IPS DF 19.7 (cell line): ENCODE measurements at places on chromosomes 6 and 20.
A peak's percentile ranks its signal among the peaks of the same experiment; 100 is the strongest.

GRCh38 chr20:10671919-10672623, 1.7 kb downstream of the JAG1 start:
- no peak for DNase-seq

GRCh38 chr6:30882759-30883684, 1.3 kb upstream of the DDR1 start:
- no peak for DNase-seq

GRCh38 chr6:164252948-164253347, 838.4 kb downstream of the QKI start:
- DNase-seq, result no peak

- DNase-seq, result no peak
Observed at GRCh38 chr6:35752330-35752729, 15.5 kb downstream of the ARMC12 start.

- no peak for DNase-seq
Observed at GRCh38 chr6:136510782-136511181, 39.4 kb downstream of the MAP7 start.

- no peak for DNase-seq
Observed at GRCh38 chr6:156191895-156192294, 585.3 kb upstream of the ARID1B start.

- no peak for DNase-seq
Observed at GRCh38 chr6:24933868-24934401, 1.8 kb downstream of the RIPOR2 start.

DNA sequence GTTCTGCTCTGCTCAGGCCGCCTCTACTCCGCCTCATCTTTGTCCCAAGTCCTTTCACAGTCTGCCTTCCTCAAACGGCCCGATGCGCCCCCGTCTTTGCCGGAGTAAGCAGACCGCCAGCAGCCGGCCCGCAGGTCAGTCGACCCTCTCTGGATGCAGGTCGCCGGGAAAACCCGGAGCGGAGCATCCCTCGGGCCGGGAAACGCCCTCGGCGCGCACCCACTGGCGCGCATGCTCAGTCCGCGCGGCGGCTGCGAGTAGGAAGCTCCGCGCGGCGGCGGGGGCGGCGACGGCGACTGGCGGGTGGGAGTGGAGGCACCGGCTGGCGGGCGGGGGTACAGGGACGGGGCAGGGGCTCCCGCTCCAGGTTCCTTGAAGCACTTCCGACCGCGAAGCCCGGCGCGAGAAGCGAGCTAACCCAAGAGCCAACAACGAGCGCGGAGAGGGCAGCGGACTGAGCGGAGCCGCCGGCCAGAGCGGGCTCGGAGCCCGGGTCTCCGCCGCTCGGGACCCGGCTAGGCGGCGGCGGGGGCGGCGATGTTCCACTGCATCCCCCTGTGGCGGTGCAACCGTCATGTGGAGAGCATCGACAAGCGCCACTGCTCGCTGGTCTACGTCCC, at the start of gene LRRC1:
Gene LRRC1, plus strand, starts transcription at position 286 of the 620 bp plus-strand sequence. Its CDS starts 252 bp downstream, at position 538.
- DNase-seq, result no peak

DNA sequence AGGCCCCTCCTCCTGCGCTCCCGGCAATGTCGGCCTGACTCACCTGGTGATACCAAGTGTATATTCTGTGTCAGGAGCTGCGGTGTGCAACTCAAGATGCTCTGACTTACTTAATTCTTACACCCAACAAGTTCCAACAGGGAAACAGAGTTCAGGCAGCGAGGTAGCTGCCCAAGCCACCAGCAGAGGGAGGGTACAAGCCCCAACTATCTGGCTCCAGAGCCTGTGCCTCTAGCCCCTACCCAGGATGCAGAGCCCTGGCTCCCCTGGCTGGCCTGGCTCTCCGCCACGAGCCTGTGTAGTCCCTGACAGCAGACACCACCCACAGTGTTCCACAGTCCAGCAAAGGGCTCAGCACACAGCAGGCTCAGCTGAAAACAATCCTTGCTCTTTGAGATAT, 34.9 kb downstream of the C20orf203 start:
- no peak for DNase-seq

GRCh38 chr6:88867841-88868731, 95.3 kb downstream of the RNGTT start:
- no peak for DNase-seq

DNA sequence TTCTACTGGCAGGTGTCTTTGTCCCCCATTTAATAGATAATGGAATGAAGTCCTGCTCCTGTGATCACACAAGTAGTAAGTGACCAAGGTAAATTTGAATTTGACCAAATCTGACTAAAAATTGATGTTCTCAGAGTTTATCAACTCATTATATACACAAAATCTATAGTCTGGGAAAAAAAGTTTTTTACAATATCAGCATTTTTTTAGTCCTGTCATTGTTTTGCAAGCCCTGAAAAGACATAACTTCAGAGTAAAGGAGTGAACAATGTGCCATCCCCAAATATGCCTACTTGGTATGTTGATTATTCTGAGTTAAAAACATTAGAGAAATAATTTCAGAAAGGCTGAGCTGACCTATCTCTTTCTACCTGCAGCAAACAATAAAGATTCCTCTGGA, 114.2 kb downstream of the C6orf58 start:
- no peak for DNase-seq

GRCh38 chr20:56760610-56761009, 131.5 kb downstream of the TFAP2C start:
- no peak for DNase-seq

DNA sequence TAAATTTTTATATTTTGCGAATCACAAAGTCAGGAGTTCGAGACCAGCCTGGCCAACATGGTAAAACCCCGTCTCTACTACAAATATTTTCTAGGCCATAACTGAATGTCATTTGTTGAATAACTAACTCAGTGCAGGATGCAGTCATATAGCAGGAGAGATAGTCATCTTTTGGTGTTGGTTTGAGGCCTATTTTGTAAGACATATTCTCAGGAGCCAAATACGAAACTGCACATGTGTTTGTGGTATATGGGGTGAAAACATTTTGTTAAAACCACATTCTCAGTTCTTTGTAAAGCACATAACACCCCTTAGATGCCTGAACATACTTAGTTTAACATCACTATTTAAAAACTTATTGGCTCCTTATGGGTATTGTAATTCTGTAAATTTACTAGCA, 4.7 kb upstream of the ENPP5 start:
- no peak for DNase-seq

DNA sequence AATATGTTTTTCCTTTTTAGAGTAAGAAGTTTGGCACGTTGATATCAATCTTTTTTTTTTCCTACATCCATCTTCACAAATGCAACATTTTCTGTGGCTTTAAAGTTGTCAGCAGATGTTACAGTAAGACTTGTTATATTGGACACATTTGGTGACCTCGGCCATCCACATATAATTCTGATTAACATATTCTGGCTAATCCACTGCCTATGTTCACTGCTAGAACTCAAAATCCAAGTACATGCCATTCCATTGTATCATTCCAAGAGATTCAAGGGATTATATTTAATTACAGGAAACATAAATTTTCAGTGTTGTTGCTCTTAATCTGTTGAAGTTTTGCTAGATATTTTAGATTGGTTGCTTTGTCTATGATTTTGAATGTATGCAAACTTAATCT, 367.6 kb downstream of the TENT5A start:
- no peak for DNase-seq

- no peak for DNase-seq
Observed at GRCh38 chr6:37205997-37206340, 36.0 kb downstream of the PIM1 start.

- no peak for DNase-seq
Observed at GRCh38 chr20:59678288-59678687, 73.9 kb downstream of the PHACTR3 start.

- DNase-seq, result no peak
Observed at GRCh38 chr6:28407401-28407800, 7.9 kb upstream of the ZSCAN12 start.

DNA sequence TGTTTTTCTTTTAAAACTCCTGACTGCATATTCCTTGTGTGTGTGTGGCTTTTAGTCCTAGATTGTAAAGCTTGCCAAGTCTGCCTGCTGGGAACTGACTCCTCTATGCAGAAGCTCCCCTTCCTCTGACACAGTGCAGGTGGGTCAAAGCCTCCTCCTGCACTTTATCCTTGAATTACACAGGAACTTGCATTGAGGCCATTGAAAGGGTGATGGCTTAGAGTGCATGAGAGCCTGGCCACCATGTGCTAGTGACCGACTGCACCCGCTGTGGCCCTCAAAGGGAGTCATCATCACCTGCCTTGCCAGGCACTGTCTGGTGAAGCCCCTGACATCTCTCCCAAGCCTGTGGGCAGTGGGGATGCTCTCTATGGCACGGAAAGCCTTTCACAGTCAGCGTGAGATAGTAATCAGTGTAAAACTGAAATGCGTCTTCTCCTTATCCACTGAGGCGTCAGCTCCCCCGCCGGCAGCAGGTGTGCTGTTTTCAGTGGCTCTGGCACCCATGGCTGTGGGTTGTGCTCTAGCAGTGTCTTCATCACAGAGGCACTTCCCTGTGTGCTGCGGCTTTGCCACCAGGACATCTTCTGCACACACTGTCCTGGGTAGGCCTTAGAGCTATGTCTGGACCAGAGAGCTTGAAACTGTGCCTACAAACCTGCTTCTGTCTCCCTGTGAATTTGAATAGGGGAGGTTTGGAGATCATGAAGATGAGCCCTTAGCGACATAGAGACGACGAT, 87.9 kb downstream of the THBS2 start:
- DNase-seq, result no peak

GRCh38 chr6:130966344-130966980, 96.6 kb downstream of the EPB41L2 start:
- DNase-seq, result no peak

DNA sequence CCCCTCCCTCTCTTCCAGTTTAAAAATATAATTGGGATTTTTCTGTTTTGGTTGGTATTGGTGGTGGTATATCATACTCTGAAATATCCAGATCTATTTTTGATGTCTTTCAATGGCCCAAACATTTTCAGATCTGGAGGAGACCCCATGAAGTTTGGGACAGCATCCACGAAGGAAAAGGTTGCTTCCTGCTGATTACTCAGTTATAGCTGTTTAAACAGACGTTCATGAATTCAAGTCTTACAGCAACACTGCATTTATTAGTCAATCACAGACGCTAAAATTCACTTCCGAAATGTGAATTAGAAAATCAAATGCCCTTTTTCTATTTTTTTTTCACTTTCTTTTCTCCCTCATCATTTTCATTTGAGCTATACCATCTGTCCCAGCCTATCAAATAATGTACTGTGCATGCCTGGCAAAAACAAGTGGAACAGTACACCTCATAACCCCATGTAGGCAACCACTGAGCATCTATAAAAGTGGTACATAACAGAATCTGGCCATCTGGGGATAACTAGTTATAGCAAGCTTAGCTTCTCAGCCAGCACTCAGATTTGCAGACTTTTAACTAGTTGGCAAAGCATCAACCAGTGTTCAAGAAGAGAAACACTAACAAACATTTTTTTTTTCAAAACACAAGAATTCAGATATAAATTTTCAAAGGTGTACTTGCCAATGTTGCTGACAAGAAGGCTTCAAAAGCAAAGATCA, 124.5 kb downstream of the HIVEP2 start:
- no peak for DNase-seq

DNA sequence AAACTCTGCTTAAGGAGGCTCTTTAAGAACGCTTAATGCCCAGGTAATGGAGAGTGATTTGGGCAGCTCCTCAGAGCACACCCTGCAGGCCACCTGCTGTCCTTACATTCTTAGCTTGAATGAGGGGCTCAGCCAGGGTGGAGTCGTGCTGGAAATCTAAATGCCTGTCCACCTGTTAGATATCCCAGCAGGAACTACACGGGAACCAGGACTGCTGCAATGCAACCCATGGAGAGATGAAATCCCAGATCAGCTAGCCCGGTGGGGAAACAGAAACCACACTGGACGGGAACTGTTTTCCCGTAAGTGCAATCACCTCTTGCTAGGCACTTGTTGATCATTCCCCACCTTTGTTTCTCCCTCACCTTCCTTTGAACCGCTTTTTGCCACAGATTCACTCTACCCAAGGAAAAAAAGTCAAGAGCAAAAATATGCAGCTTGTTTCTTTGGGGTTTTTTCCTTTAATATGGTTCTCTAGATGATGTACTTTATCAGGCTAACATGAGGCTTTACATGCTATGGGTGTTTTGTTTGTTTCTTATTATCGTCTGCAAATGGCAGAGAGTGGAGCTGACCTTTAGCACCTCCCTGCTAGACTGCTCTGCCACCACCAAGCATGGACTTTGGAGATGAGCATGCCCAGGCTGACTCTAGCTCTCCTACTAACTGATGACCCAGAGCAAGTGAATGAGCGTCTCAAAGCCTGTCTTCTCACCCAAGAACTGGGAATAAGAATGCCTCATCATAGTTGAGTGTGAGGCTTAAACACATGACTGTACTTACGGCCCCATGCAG, 125.9 kb upstream of the TNFAIP3 start:
- DNase-seq, result peak; percentile 17

- no peak for DNase-seq
Observed at GRCh38 chr6:4794140-4794707, 18.0 kb downstream of the CDYL start.

DNA sequence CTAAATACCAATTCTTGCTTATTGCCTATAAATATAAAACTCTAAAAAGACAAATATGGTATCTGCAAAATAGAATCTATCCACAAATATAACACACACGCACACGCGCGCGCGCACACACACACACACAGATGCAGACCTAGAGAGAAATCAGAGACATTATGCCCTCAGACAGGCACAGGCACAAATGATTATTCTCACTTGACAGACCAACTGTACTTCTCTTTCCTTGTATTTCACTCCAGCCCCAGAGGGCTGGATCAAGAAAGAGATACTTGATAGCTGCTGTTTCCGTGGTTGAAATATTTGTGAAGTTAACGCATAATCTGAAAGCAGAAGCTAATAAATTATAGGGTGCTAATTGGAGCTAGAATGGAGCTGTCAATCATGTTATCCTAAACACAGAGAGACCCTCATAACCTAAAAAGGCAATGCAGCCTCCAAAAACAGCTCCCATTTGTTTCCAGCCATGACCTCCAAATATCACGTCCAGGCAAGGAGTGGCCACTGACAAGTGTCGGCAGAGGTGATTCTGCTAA, 11.5 kb downstream of the VGLL2 start:
- no peak for DNase-seq

DNA sequence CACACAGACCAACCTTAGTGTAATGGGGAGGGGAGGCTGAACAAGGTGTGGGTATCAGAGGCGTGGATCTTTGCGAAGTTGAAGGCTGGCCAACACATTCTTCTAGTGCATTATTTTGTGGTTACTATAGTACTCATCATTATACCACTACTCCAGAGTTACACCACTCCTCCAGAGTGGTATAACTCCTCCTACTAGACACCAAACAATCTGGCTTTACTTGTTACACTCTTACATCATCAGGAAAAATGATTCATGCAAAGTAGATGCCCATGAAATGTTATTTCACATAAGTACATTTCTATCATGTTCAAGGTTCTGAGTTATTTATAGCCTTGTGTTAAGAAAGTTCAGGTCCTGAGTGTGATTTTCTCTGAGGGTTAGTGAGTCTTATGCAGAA, 443.1 kb upstream of the OPRM1 start:
- DNase-seq, result no peak

- DNase-seq, result no peak
Observed at GRCh38 chr6:141260627-141261015, 872.1 kb upstream of the GJE1 start.
